ENCODE measurements at places on chromosomes 12 and 14.

DNA sequence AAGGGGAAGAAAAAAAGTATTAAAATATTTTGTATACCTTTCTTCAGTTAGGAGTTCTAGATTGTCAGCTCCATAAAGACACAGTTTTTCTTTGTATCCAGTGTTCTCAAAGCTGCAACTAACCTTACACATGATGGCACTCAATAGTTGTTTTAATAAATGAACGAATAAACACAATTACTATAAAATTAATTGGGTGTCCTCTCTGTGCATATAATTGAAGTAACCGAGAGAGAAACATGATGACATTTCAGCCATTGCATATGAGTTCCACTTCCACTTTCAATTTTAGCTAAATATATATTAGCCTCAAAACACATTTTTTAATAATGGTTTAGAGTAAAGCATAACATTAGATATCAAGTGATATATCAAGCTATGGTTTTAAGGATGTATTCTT is 671.2 kb downstream of the LRFN5 start:
- DNase-seq, result no peak

DNA sequence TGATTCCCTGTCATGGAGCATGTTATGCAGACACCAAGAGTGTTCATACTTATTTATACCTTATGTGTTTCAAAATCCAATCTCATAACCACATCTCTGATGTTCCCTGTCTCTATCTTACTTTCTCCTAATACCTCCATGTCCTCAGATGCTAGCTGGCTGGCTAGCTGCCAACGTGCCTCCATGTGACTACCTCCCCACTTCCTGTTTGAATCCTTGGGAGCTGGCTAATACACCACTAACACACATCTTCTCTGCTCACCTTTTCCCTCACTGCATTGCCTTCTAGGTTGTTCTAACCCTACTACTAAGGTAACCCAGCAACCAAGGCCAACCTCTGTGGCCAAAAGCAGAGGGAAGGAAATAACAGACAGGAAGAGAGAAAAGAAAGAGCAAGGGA is 27.3 kb downstream of the TTC5 start:
- peak; percentile 40 for DNase-seq

DNA sequence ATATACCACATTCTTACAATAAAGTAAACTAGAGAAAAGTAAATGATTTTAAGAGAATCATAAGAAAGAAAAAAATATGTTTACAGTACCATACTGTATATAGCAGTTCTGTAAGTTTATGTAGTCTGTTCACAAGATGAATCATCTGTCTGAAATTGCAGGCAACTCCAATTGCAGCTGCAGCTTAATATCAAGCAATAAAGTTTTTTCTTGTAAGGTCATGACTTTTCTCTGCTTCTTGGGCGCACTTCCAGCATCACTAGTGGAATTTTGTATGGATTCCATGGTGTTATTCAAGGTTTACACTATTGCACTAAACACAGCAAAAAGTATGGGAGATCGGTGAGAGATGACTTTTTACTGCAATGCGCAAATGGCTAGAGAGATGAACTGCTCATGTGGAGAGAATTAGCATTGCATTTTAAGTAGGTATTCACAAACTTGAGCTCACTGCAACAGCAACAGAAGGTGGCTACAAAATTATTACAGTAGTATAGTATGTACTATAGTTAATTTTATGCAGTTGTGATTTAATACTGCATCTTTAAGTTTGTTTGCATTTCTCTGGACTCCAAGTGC is 445.4 kb upstream of the OR4E1 start:
- peak; percentile 53 for DNase-seq

- DNase-seq, result no peak
Observed at GRCh38 chr12:81944886-81945285, 185.7 kb upstream of the PPFIA2 start.

- no peak for DNase-seq
Observed at GRCh38 chr12:65121049-65121955, at the start of gene WIF1. TSS of gene WIF1 (minus strand) at chr12:65121305. CDS start at chr12:65121191, 114 bp downstream.

DNA sequence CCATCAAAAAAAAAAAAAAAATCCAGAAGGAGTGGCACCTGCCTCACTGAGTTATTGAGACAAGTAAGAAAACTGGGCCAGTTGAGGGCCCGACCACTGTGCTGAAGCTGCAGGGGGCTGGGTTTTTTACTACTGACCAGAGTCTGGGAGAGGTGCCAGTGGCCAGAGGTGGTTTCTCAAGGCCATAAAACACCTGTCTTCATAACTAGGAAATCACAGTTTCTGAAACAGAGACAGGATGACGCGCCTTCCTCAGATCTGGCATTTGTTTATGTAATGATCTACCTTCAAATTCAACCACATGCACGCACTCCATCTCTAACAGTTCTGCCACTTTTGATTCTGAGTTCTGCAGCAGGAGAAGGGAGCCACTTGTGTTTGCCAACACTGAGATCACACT is 12.7 kb downstream of the TSPAN11 start:
- no peak for DNase-seq

DNA sequence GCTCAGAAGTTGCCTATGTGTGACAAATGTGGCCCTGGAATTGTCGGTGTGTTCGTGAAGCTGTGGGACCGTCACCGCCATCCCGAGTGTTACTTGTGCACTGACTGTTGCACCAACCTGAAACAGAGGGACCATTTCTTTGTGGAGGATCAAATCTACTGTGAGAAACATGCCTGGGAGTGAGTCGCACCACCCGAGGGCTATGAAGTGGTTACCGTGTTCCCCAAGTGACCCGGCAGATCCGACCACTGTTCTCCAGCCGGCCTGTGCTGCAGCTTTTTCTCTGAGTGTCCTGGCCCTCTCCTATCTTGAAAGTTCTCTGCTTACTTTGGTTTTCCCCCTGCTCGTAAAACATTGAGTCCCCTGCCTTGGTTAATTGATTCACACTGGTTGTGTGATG is 65.3 kb downstream of the VCPKMT start:
- DNase-seq, result no peak

- peak; percentile 55 for DNase-seq
Observed at GRCh38 chr14:73741386-73741875, 27.2 kb upstream of the PNMA1 start.

GRCh38 chr12:68458866-68459265 is 126.7 kb upstream of the MDM1 start:
- no peak for DNase-seq

GRCh38 chr14:94052662-94053061 is 26.5 kb downstream of the OTUB2 start:
- no peak for DNase-seq

All from brain microvascular endothelial cell (primary cell).